ENCODE measurements at places on chromosomes 2 and 18.
A peak's percentile ranks its signal among the peaks of the same experiment; 100 is the strongest.

- peak; percentile 59 for ATAC-seq
These were observed 95.5 kb downstream of the MTCL1 start for GRCh38 chr18:8800876-8801262.

- ATAC-seq = no peak
These were observed 27.7 kb downstream of the LOXHD1 start for GRCh38 chr18:46629361-46629760.

DNA sequence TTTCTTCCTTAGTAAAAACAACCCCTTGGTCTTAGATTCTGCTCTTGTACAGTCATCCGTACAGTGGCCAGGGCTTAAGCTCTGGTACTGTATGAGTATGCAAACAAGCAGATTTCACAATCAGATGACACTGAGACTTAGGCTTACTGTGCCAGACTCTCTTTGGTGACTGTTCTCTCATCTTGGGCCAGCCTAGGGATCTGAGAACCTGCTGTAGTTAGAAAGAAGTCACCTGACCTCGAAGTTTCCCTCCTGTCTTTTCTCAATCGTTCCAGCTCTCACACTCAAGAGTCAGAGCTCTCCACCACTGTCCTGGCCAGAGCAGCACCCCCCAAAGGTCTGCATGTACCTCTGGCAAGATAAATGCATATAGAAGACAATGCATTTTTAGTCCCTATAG, 63.2 kb downstream of the ZEB2 start:
- peak; percentile 52 for ATAC-seq

DNA sequence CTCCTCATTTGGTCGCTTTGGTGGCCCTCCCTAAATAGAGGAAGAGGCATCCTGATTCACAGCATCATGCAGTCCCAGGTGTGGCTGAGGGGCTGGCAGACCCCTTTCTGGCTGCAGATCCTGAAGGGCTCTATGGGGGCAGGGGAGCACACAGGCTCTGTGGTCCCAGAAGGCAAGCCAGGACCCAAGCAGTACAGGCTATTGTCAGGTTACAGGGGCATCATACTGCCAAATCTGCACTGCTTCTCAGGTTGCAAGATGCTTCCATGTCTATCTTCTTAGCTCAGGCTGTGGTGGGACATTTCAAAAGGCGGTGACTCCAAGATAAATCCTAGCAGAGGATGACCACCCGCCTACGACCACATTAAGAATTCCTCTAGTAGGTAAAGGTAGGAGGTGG, 54.3 kb downstream of the TTC32 start:
- no peak for ATAC-seq

GRCh38 chr2:113854970-113855740, 34.7 kb upstream of the ACTR3 start:
- ATAC-seq = no peak

DNA sequence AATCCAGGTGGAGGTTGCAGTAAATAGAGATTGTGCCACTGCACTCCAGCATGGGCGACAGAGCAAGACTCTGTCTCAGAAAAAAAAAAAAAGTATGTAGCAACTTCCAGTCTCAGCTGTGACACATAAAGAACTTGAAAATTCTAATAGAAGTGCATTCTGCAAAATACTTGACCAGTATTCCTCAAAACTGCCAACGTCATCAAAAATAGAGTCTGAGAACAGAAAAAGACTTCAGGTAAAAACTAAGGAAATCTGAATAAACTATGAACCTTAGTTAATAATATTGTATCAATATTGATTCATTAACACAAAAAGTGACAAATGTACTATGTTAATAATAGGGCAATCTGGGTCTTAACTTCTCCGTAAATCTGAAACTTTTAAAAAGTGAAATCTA, 76.7 kb upstream of the WDR75 start:
- no peak for ATAC-seq

DNA sequence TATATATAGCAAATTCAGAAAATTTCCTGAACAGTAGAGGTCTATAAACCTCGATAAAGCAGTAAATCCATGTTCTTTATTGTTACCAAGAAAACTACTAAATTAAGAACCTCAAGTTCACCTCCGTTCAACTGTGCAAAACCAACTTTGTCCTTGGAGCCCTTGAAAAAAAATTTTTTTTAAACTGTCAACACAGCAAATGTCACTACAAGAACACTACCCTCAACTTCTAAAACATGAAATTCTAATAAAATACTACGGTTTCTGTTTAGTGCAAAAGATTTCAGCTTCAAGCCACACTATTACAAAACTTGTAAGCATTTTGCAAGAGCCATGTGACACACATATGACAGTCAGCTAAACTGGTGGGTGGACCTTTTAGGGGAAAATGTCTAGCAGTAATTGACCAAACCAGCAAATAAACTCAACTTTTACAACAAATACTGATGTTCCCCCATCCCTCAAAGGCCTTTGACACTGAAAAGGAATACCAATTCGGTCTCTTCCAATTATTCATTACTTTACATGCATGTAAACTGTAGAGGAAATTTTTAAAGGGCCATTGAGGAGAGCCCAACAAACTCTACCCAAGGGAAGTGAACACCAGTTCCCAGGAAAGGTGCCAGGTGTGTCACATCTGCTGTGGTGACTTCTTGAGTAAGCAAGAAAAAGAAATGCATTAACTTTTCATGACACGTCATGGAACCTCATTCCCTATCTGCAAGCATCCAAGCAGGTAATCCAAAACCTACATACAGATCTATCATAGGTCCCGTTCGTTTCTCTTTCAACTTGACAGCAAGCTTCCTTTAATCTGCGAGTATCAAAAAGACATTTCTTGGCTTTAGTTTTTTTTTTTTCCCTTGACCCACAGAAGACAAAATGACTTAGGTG, 1.4 kb downstream of the RAB1A start:
- ATAC-seq = no peak

DNA sequence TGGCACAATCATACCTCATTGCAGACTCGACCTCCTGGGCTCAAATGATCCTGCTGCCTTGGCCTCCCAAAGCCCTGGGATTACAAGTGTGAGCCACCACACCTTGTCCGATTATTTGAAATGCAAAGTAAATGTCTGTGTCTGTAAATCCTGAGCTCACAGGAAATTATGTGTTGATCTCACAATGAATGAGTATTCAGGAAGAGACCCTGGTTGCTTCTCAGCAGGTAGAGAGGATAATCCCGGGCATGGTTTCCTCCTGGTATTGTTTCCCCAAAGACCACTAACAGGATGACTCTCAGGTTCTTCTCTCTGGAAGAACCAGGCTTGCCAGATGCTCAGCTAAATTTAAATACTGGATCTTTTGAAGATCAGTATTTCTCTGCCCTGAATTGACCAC, 147.6 kb downstream of the LDLRAD4 start:
- ATAC-seq = no peak

DNA sequence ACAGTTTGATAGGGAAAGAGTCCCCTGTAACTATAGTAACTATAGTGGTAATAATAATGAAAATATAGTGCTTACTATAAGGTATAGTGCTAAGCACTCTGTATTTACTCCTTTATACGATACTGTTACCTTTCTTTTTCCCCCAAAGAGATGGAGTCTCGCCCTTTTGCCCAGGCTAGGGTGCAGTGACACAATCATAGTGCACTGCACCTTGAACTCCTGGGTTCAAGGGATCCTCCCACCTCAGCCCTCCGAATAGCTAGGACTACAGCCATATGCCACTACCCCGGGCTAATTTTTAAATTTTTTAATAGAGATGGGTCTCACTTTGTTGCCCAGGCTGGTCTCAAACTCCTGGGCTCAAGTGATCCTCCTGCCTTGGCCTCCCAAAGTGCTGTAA, 34.6 kb downstream of the EML4 start:
- no peak for ATAC-seq

- no peak for ATAC-seq
These were observed 25.5 kb downstream of the IGFBP2 start for GRCh38 chr2:216658757-216659156.

- ATAC-seq = no peak
These were observed 25.6 kb downstream of the ARHGAP28 start for GRCh38 chr18:6755107-6755506.

DNA sequence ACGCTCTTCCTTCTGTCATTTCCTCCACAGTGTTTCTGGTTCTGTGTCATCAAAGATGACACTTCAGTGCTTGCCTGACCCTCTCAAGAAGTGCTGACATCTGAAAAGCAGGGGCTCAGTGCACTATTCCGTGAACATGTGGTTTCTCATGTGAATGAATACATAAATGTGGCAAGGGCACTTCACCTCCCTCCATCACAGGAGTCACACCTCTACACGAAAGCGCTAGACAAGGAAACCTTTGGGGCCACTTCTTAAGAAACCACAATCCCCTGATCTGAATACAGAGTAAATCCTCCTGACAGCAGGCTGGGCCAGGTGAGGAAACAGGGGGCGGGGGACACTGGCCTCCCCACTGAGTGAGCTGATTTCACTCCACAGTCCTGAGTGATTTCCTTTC, 145.8 kb upstream of the ACAA2 start:
- ATAC-seq = no peak

DNA sequence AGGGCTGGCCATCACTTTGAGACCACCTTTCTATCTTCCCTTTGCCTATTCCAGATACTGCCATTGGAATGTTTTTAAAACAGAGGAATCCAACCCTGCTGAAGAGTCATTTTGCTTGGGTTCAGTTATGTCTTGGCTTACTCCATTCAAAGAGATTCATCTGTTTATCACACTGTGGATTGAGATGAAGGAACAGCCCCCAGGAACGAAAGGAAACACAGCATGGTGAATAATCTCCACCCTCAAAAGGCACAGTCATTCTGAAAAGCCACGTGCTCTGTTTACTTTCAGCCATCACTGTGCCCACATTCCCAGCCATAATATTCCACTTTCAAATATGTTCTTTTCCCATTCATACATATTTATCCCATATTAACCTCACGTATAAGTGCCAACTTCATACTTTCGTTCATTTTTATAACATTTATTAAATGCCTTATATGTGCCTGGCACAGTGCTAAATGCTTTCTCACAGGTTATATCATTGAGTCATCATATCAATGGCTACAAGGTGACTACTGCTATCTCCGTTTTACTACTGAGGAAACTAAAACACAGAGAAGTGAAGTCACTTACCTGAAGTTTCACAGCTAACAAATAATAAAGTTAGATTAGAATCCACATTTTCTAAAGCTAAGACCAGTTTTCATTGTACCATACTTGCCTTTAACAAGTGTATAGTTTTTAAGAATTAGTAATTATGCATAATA, 143.6 kb downstream of the OSR1 start:
- ATAC-seq = no peak

DNA sequence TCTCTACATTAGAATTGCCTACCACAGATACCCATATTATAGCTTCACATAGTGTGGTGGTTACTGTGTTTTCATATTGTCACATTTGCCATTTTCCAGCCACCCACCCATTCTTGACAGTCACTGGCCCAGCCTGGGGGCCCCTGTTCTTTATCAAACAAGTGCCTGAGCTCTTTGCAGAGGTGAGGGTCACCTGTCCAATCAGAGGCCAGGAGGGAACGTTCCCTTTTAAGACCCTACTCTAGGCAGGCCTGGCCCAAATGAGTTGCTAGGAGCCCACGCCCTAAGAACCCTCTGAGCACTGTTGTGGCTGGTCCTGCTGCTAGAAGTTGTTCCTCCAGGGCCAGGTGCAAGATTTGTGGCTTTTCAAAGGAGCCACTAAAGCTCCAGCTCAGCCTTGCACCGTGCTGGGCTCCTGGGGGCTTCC, 5.2 kb downstream of the IL37 start:
- no peak for ATAC-seq

- ATAC-seq = peak; percentile 31
These were observed 70.1 kb downstream of the NOL10 start for GRCh38 chr2:10619643-10620042.

GRCh38 chr2:240220371-240220770, 79.9 kb upstream of the OTOS start:
- no peak for ATAC-seq

GRCh38 chr2:177906041-177906718, 166.4 kb downstream of the PDE11A start:
- ATAC-seq = peak; percentile 98

GRCh38 chr2:216769626-216770025, 74.3 kb upstream of the IGFBP5 start:
- ATAC-seq = no peak

DNA sequence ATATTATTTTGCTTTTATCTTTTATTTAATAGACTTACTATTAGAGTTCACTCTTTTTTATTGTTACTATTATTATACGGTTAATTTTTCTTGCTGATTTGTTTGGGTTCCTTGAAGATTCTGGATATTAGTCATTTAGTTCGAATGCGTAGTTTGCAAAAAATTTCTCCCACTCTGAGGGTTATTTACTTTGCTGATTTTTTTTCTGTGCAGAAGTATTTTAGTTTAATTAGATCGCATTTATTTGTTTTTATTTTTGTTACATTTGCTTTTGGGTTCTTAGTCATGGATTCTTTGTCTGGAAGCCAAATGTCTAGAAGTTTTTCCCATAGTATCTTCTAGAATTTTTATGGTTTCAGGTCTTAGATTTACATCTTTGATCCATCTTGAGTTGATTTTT, 585.2 kb downstream of the CPS1 start:
- ATAC-seq = no peak

- ATAC-seq = no peak
These were observed 21.6 kb downstream of the GCKR start for GRCh38 chr2:27518113-27518781.

- no peak for ATAC-seq
These were observed 15.6 kb downstream of the TPGS2 start for GRCh38 chr18:36813101-36813775.

GRCh38 chr18:57029761-57030160, 117.1 kb upstream of the BOD1L2 start:
- peak; percentile 79 for ATAC-seq

DNA sequence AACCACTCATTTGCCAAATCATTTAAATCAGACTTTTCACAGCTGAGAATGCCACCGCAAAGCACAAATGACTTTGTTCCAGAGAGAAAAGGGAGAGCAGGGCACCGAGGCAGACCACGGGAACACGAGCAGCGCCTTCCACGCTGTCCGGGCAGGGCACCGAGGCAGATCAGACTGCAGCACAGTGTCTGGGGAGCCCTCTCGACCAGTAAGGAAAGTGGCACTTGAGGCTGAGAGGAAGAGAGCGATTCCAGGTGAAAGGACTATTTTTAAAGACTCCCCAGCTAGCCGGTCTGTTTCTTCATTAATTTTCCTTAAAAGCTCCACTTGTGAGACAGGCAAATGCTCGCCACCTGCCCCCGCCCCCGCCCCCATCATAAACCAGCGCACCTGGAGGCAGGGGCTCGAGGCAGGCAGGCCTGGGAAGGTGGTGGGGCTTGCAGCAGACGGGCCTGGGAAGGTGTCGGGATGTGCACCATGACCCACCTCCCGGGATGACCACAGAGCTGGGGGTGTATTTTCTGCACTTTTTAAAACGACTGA, 80.9 kb upstream of the CTDP1 start:
- no peak for ATAC-seq

- ATAC-seq = no peak
These were observed 708.6 kb downstream of the CCDC85A start for GRCh38 chr2:56892382-56892781.
